Cortex of kidney (tissue), 1 donor: ENCODE measurements at places on chromosomes 2 and 18.

- DNase-seq = no peak
Measured at GRCh38 chr2:2730301-2730833, 399.3 kb upstream of the MYT1L start.

DNA sequence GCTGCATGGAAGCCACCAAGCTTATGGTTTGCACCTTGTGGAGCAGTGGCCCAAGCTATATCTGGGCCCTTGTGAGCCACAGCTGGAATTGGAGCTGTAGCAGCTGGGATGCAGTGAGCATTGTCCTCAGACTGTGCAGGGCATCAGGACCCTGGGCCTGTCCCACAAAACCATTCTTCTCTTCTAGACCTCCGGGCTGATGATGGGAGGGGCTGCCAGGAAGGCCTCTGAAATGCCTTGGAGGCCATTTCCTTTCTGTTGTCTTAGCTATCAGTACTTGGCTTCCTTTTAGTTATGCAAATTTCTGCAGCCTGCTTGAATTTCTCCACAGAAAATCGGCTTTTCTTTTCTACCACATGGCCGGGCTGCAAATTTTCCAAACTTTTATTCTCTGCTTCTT lies 46.4 kb upstream of the CSRNP3 start:
- DNase-seq = no peak

- DNase-seq = no peak
Measured at GRCh38 chr18:44341759-44342158, 338.9 kb upstream of the SETBP1 start.

GRCh38 chr18:5539391-5539790 lies 4.4 kb downstream of the EPB41L3 start:
- DNase-seq = no peak

DNA sequence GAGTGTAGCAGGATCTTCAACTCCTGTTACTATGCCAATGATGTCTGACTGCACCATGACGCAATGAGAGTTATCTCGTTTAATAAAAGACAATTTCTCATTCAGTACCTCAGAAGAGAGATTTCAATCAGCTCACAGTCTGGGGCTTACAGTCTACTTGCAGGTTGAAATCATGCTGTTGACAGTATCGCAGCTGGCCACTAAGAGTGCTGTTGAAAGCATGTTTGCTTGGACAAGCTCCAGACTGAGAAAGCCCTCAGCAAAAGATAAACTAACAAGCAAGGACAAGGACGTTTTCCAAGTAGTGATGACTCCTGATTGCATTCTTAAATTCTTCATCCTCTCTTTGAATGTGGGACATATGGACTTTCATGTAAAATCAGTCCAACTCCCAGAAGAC lies 145.2 kb upstream of the SYT4 start:
- no peak for DNase-seq

GRCh38 chr2:194867328-194867727 lies 789.7 kb upstream of the SLC39A10 start:
- no peak for DNase-seq

DNA sequence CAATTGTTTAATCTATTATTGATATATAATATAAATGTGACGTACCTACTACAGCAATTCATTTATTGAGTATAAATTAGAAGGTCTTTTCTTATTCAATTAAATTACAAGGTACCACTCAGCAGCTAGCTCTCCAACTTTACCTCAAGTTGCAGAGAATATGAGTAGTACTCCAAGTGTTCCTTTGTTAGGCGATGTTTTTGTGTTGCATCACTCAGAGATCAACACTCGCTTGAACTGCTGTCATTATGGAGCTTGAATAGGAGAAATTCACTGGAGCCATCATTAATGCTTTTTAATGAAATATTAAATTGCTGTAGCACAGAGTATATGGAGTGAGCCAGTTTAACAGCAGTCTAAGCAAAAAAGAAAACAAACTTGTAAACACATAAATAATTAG lies 320.0 kb downstream of the FSIP2 start:
- no peak for DNase-seq

GRCh38 chr2:165239230-165239629 lies at the start of gene SCN2A:
Gene SCN2A, plus strand, starts transcription at chr2:165239414. Its CDS starts 56,410 bp downstream, at chr2:165295824.
- no peak for DNase-seq

DNA sequence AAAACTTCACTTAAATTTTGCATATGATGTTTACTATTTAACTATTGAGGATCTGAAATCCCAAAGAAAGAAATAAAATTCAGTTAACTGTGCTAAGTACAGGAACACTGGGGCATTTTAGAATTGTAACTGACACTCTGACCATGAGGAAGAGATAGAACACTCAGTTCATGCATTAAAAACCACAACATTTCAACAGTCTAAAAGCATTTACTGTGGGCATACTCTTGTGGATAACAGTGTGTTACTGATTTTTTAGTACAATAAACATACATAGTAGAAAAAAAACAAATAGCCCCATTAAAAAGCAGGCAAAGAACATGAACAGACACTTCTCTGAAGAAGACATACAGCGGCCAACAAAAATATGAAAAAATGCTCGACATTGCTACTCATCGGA lies 1122.7 kb upstream of the PIK3C3 start:
- DNase-seq = no peak
